ENCODE measurements at places on chromosomes 12 and 14.

GRCh38 chr12:130969223-130969622, 15.5 kb downstream of the ADGRD1 start:
- no peak for DNase-seq

- no peak for DNase-seq
Observed at GRCh38 chr14:98167275-98167674, 1104.7 kb downstream of the BCL11B start.

- no peak for DNase-seq
Observed at GRCh38 chr14:58026219-58026618, 125.8 kb downstream of the ARMH4 start.

GRCh38 chr14:29403091-29403490, 524.6 kb downstream of the PRKD1 start:
- no peak for DNase-seq

- DNase-seq: no peak
Observed at GRCh38 chr12:67646775-67647174, 1.8 kb upstream of the DYRK2 start.

GRCh38 chr14:100533656-100534485, 53.3 kb downstream of the BEGAIN start:
- DNase-seq: peak; percentile 78
